ENCODE measurements at places on chromosomes 7 and 10.

GRCh38 chr7:94244760-94245159 is 149.9 kb upstream of the COL1A2 start:
- DNase-seq: peak; percentile 25

GRCh38 chr10:132961787-132962622 is 19.6 kb upstream of the CFAP46 start:
- peak; percentile 48 for DNase-seq

- DNase-seq: no peak
Measured at GRCh38 chr7:159068488-159068811, 76.2 kb downstream of the VIPR2 start.

DNA sequence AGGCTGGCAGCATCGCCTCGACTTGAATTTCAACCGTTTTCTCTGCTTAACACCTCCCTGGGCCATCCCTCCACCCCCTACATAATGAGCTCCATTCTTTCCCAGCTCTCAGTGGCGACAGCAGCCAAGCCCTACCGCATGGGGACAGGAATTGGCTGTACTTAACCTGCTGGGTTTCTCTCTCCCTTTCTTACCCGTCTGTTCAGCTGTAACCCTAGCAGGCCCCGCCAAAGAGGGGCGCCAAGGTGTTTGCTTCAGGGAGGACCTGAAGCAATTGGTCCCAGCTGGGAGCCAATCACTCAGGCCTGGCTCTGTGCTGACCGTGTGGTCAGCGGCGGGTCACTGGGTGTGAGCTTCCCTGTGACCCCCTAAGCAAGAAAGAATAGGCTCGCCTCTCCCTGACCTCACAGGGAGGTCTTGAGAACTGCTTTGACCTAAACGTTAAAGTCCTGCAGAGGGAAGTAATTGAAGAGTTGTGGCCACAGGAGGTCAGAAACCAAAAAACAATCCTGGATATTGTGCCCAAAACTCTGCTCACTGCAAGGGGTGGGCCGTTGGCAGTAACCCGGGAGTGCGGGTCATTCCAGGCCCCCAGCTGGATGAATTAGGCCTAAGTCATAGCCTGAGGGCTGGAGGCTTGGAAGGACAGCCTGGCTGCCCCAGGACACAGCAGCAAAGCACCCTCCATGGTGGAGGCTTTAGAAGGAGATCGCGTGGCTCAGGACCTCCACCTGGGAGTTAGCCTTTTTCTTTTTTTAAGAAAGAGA is 114.6 kb downstream of the ITIH5 start:
- no peak for DNase-seq

- no peak for DNase-seq
Measured at GRCh38 chr10:131675104-131675503, 225.7 kb upstream of the PPP2R2D start.

DNA sequence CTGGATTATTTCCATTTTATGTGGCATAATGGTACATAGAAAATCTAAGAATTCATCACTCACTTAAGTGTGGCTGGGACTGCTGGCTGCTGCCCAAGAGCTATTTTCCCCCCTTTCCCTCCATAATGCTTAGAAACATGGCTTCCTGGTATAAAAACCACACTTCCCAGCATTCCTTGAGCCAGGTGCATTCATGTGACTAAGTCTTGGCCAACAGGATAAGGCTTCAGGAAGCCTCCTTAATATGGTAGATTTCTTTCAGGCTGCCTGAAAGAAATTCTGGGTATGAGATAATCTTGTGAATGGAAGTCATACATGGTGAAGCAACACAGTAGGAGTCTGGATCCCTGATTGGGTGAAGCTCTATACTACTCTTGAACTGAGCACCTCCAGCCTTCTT is 178.0 kb downstream of the JAZF1 start:
- DNase-seq: peak; percentile 22

Data from DMS53 (cell line).